NAMALWA (cell line): ENCODE measurements at places on chromosomes 16 and 17.
A peak's percentile ranks its signal among the peaks of the same experiment; 100 is the strongest.

DNA sequence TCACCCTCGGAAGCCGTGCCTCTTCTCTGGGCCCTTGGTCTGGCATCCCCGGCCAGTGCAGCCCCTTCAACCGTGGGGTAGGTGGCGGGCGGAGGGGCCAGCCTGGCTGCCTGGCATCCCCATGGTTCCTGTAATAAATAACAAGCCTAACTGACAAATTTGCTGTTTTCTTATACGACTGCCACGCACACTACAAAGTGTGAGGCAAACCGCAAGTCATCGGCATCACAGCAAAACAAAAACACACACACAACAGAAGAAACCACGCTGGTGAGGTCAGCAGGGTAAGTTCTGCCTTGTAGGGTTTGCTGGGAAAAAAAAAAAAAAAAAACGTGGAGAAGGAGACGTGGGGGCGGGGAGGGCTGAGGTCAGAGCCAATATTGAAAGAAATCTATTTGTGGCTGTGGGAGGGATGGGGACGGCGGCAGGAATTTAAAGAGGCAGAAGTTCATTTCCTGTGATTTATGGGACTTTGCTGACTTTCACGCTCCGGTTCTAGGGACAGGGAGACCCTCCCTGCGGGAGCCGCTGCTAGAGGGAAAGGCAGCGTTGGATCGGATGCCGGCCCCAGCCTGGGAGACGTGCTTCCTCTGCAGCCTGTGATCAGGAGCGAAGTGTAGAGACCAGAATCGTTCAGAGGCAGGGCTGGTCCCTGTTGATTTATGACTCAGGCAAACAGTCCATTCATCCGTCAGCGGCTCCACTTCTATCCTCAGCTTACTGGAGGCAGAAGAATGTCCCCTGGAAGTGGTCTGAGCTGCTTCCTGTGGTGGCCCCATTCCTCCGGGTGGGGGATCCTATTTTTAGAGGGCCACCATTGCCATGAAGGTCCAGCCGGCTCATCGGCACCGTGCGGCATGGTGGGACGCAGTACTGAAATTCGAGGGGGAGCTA is 162.8 kb downstream of the FOXL1 start:
- DNase-seq = no peak

DNA sequence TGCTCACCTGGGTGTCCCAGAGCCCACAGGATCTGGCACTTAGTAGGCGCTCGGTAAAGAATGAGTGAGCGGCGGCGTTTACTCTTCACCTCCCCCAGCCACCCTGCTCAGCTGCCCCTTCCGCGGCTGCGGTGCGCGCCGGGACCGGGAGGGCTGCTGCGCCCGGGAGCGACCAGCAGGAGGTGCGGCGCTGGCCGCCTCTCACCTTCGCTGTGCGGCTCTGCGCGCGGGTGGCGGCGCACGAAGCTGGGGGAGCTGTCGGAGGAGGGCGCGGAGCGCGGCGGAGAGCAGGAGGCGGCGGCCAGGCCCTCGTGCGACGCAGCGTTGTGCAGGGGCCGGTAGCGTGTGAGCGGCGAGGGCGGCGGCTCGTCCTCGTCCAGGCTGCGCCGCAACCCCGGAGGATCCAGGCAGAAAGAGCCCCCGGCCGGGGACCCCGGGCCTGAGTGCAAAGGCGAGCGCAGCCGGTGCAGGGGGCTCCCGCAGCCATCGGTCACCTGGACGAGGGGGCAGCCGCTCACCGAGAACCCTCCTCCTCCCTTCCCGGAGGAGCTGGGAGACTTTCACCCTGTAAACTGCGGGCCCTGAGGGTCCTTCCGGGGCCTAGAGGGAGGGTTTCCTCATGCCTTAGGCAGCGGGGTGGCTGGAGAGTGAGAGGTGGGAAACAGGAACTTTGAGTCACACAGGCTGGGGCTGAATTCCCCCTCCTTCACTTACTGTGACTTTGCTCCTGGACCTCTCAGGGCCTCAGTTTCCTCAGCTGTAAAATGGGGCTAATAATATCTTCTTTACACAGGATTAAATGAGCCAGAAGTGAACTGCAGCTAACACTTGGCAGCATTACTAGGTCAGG is 12.5 kb downstream of the SAMD14 start:
- DNase-seq = no peak

- DNase-seq = no peak
Measured at GRCh38 chr16:1800701-1801100, 7.2 kb upstream of the IGFALS start.

DNA sequence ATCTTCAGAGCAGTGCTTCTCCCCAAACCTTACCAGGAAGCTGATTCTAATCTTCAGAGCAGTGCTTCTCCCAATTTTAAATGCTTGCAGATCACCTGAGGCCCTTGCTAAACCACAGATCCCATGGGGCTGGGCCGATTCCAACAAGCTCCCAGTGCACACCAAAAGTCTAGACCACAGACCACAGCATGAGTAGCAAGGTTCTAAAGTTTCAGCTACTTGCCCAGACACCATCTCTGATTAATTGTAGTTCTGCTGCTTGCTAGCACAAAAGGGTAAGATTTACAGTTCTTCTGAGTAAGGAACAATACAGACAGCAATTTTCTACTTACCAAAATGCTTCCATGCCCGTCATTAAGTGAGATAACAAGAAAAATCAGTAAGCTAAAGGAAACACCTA is 12.2 kb downstream of the CLEC3A start:
- no peak for DNase-seq

- DNase-seq = peak; percentile 78
Measured at GRCh38 chr16:81863630-81864352, 84.7 kb downstream of the PLCG2 start.

DNA sequence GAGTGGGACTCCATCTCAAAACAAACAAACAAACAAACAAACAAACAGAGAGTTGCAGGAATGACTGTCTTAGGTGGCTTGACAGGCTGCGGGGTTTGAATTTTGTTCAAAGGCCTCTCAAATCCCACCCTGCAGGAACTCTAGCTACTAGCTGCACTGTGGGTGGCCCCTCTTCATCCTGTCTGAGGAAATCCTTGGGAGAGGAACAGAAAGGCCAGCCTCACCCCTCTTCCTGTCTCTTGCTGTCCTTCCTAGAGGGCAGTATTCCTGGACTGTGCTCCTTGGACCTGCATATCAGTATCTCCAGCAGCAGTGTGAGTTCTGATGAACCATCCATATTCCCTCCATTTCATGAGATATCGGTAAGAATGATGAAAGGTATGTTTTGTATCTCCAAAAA is 2.0 kb upstream of the CCDC92B start:
- DNase-seq = no peak

DNA sequence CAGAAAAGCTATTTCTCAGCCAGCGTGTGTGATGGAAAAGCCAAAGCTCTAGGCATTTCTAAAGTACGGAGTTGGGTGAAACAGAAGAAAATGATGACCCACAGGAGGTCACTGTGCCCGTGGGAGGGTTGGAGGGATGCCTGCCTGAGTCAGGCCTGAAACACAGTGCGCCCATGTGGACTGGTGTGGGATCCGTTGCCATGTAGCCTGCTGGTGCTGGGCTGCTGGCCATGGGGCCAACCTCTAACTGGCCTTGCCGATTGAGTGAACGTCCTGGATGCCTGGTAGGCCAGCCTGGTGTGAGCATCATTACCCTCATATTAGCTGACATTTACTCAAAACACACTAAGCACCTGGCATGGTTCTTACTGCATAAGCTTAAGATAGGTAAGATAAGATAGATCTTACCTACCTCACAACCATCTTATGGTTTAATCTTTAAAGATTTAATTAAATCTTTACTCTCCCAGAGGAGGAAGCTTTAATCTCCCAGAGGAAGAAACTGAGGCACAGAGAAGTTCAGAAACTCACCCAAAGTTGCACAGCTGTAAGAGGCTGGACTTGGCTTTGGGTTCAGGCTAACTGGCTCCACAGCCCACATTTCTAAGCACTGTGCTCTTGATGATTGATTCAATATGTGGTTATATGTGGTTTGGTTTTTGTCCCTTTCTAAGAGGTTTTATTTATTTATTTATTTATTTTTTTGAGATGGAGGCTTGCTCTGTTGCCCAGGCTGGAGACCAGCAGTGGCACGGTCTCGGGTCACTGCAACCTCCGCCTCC is 15.7 kb downstream of the MGAT5B start:
- no peak for DNase-seq

DNA sequence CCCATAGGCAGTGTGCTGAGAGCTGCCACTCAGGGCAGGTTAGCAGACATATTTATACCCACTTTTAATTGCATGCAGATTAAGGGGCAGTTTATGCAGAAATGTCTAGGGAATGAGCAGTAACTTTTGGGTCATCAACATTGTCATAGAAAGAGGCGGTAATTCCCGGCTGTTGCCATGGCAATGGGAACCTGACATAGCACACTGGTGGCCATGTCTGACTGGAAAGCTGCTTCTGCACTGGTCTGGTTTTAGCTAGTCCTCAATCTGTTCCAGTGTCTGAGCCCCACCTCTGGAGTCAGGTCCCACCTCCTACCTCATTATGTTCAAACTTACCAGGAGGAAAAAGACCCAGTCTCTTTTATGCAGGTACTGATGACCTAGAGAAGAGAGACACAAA is 31.5 kb upstream of the TNRC6C start:
- no peak for DNase-seq

GRCh38 chr17:68491381-68492231 is 20.6 kb upstream of the PRKAR1A start:
- peak; percentile 46 for DNase-seq

DNA sequence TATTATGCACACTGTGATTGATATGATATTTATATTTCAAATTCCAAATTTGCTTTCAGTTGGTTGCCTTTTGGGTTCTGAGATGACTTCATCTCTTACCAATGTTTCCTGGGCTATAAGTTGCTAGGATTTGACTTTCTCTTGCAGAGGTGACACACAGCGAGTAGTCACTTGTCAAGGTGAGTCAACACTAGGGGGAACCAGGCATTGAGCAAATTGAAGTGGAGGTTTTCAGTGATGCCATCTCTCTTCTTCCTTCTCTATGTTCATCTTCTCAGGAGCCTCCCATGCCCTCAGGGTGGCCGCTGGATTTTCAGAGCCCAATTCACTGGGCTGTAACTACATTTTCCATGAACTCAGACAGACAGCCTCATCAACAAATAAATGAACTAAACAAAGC is 6.0 kb upstream of the CPD start:
- DNase-seq = peak; percentile 17

DNA sequence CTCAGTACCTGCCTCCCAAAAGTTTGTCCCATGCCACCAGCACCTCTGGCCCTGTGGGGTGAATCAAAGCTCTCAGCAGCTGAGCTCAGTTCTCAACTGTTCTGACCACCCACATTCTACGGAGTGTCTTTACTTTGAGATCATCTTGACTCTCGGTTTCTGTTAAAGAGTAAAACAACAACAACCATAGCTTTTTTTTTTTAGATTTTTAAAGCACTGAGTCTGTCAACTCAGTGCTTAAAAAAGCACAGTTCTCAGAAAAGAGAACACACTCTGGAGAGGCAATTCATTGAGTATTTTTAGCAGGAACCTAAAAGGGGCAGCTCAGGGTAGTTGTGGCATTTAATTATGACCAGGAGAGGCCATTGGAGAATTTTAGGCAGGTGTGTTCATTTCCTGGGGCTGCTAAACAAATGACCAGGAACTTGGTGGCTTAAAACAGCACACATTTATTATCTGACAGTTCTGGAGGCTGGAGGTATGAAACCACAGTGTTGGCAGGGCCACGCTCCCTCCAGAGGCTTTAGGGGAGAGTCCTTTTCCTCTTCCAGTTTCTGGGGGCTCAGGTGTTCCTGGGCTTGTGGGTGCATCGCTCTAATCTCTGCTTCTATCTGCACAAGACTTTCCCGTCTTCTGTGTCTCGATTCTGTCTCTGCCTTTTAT is 6.7 kb upstream of the WFIKKN2 start:
- DNase-seq = no peak
